ENCODE measurements at places on chromosomes 11 and 22.

DNA sequence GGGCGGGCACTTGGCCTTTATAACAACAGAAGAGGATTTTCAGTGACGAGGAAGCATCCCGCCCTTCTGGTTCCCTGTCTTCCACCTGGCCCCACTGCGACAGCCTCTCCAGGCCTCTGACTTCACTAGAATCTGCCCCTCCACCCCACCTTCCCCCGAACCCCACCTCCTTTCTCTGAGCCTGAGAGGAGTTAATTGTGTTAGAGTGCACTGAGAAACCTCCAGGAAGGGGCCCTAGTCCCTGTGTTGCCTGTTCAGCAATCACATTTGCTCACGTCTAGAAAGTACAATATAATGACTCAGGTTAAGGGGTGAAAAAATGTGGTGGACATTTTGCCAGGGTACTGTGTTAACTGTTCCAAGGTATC is 38.8 kb downstream of the PTPRJ start:
- peak; percentile 43 for DNase-seq

DNA sequence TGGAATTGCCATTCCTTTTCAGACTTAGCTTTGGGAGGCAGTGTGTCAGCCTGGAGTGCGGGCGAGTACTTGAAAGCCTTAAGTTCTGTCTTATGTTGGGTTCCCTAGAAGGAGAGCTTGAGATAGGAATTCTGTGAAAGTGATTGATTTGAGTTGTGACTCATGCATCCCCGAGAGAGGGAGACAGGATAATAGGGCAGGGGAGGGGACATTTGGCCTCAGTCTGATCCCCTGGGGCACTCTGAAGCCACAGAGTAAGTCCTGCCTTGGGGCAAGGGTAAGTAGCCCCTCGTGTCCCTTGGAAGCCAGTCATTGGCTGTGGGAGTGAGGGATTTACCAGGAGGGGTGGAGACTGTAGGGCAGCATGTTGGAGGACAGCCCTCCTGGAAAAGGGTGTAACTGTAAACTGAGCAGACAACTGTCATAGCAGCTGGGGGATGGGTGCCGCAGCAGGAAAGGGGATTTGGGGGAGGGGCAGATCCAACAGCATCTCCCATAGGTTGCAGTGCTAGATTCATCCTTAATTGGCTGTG is 44.0 kb downstream of the KIAA1671 start:
- DNase-seq: peak; percentile 88

DNA sequence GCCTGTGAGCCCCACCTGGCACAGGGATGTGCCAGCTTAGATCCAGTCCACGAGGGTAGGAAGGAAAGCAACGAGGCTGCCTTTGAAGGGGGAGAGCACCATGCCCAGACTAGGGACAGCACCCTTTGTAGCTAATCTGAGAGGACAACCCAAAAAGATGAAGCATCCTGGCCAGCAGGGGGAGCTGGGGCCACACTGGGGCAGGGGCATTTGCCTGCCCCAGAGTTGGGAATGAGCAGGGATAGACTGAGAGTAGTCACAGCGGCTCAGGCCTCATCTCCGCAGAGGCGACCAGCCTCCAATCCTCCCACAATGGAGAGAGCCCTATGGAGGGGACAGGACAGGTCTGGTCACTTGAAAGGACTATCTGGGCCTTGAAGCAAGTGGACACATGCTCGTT is 16.4 kb downstream of the LMO1 start:
- DNase-seq: no peak

DNA sequence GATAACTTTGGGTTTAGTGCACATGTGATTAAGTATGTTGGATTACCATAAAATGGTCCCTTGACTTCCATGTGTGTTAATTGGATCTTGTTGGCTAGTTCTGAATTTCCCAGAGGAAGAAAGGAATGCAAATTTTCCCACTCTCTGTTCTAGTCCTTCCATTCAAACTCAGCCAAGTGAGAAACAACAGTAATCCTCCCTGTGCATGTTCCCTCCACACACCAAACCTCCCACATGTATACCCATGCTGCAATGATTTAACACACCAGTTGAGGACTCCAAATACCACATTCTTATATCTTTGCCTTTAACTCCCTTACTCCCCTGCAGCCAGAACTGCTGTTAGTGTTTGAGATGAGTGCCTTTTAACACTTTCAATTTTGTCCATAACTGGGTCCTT is 1158.9 kb downstream of the DLG2 start:
- DNase-seq: no peak

DNA sequence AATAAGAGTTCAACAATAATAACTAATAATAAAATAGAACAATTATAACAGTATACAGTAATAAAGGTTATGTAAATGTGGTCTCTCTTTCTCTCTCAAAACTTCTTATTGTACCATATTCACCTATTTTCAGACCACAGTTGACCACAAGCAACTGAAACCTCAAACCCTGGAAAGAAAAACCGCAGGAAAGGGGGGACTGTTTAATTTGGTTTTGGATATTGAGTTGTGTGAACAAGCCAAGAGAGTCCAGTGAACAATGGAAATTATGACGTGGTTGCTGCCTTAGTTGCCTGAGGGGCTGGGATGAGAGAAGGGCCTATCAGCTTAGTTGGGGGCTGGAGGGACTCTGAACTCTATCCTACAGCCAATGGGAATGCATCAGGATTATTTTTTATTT is 178.7 kb upstream of the POU2AF2 start:
- DNase-seq: no peak

DNA sequence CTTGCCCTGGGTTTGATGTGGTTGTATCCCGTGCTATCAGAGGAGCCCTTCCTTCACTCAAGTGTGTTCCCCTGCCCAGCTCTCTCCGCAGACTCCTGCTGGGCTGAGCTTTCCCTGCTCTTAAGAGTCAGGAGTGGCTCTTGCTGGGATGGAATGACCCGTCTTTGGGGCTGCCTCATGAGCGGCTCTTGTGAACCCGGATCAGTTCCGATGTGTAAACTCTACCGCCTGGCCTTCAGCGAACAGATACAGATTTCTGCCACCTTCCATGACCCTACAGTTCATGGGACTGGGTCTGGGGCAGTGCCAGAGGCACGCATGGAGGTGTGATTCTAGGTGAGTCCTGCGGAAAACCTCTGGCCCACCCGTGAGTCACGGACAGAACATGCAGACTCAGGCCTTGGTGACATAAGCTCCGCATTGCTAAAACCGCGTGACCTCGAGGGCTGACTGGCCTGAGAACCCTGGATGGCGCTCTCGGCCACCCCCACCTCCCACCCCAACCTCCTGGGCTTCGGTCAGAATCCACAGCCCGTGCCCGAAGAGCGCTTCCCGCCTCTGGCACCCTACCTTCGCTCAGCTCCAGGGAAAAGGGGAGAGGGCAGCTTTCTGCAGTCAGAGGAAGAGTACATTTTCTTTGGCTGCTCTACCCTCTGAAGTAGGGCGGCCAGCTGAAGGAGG is 1.3 kb upstream of the ZBTB16 start:
- peak; percentile 17 for DNase-seq

DNA sequence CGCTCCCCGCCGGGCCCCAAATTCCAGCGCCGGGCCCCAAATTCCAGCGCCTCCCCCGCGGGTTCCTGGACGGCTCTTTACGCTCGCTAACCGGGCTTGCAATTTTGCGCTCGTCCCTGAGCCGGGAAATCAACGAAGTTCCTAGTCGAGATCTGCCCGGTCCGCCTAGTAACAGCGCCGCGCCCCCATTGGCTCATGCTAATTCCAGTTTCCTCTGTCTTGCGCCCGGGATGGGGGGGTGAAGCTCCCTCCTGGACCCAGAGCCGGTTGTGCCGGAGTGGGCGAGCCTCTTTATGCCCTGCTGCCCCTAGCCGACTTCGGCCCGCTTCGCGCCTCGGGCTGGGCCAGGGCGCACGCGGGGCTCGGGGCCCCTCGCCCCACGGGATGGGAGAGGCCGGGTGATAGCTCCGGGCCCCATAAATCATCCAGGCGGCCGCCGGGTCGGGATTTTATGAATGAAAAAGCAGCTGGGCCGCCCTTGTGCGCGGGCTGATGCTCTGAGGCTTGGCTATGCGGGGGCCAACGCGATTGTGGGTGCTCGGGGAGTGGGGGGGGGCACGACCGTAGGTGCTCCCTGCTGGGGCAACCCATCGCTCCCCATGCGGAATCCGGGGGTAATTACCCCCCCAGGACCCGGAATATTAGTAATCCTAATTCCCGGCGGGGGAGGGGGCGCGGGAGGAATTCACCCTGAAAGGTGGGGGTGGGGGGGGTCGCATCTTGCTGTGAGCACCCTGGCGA is 1.8 kb upstream of the CCND1 start:
- DNase-seq: peak; percentile 84

- DNase-seq: no peak
Observed at GRCh38 chr22:32596471-32596870, 121.9 kb downstream of the FBXO7 start.
